ENCODE measurements at places on chromosomes 12 and 14. TPM values are rescaled to one million over a fixed set of nuclear protein-coding genes. Genes with fewer than 3 reads are reported as not detected.

- H3K4me3 ChIP-seq = no peak overlapping the region
- H3K36me3 ChIP-seq = no peaks in the 10 kb centered on the region
- H3K27ac ChIP-seq = no peak overlapping the region
- DNase-seq = no peak
- no peaks in the 10 kb centered on the region for H3K27me3 ChIP-seq
Measured at GRCh38 chr12:5780536-5780935, 164.5 kb downstream of the ANO2 start.

- peaks cover 22% of the 10 kb centered on the region for H3K36me3 ChIP-seq
- no peaks in the 10 kb centered on the region for H3K27me3 ChIP-seq
- no peak for DNase-seq
Measured at GRCh38 chr12:64724201-64724745, 34.9 kb downstream of the GNS start.

- no peaks in the 10 kb centered on the region for H3K27me3 ChIP-seq
- DNase-seq = no peak
- H3K36me3 ChIP-seq = no peaks in the 10 kb centered on the region
- no peak overlapping the region for H3K4me3 ChIP-seq
- H3K27ac ChIP-seq = no peak overlapping the region
Measured at GRCh38 chr12:82942991-82943401, 256.3 kb downstream of the TMTC2 start.

- H3K27ac ChIP-seq = no peak overlapping the region
- H3K4me1 ChIP-seq = peaks cover 7% of the 10 kb centered on the region
- H3K36me3 ChIP-seq = no peaks in the 10 kb centered on the region
Measured at GRCh38 chr14:75333606-75334548, 55.2 kb downstream of the FOS start.

- DNase-seq = no peak
- no peak overlapping the region for H3K27ac ChIP-seq
- no peaks in the 10 kb centered on the region for H3K27me3 ChIP-seq
- peaks cover 18% of the 10 kb centered on the region for H3K4me1 ChIP-seq
Measured at GRCh38 chr12:22406627-22407026, 72.1 kb upstream of the ST8SIA1 start.

- no peak overlapping the region for H3K4me3 ChIP-seq
- DNase-seq = peak; percentile 26
- H3K36me3 ChIP-seq = no peaks in the 10 kb centered on the region
- H3K4me1 ChIP-seq = peaks cover 10% of the 10 kb centered on the region
- H3K27me3 ChIP-seq = no peaks in the 10 kb centered on the region
Measured at GRCh38 chr12:96989916-96990315, 82.9 kb downstream of the NEDD1 start.

DNA sequence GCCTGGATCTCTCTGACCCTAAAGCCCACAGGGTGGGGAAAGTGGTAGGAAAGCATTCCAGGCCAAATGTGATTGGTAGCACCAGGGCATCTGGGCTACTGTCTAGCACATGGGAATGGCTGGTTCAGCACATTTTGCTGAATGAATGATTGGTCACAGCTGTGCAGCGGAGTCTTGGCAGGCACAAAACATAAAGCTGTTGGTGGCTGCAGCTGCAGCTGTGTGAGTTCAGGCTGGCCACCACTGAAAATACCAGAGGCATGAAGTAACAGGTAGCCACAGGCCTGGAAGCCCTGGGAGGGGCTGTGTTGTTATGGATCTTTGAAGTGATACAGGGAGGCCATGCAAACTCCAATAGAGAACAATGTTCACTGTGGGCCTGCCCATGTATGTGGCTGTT lies 72.7 kb downstream of the MYRFL start:
- no peaks in the 10 kb centered on the region for H3K36me3 ChIP-seq
- H3K4me1 ChIP-seq = peaks cover 2% of the 10 kb centered on the region
- no peak overlapping the region for H3K4me3 ChIP-seq
- DNase-seq = peak; percentile 24

GRCh38 chr14:23639891-23640523 lies 3.8 kb downstream of the DHRS2 start:
- H3K36me3 ChIP-seq = no peaks in the 10 kb centered on the region
- H3K4me3 ChIP-seq = no peak overlapping the region
- H3K4me1 ChIP-seq = peaks cover 5% of the 10 kb centered on the region
- H3K27ac ChIP-seq = no peak overlapping the region
- no peak for DNase-seq
- H3K27me3 ChIP-seq = no peaks in the 10 kb centered on the region

DNA sequence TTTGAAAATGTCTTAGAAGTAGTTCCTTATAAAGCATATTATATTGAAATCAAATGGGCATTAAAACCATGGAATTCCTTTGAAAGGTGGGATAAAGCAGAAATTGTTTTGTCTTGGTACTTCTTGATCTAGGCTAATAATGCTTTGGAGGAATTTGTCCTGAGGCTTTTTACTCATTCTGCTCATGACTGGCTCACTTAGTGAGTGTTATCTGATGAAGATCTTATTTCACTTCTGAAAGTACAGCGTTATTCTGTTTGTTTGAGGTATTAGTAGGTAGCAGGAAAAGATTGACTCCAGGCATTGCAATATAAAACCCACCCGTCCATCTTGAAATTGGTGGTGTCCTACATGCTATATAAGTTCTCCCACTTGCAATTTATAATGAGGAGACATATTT lies 5.5 kb downstream of the C12orf71 start:
- H3K27me3 ChIP-seq = no peaks in the 10 kb centered on the region
- no peak overlapping the region for H3K4me3 ChIP-seq
- no peaks in the 10 kb centered on the region for H3K4me1 ChIP-seq
- no peak overlapping the region for H3K27ac ChIP-seq
- H3K36me3 ChIP-seq = no peaks in the 10 kb centered on the region

GRCh38 chr14:99689266-99690236 lies 5.5 kb downstream of the CYP46A1 start:
- peaks cover 2% of the 10 kb centered on the region for H3K4me1 ChIP-seq
- H3K27ac ChIP-seq = no peak overlapping the region
- DNase-seq = no peak
- no peaks in the 10 kb centered on the region for H3K27me3 ChIP-seq
- no peaks in the 10 kb centered on the region for H3K36me3 ChIP-seq

GRCh38 chr12:118330421-118331018 lies 42.2 kb downstream of the TAOK3 start:
- H3K27ac ChIP-seq = peak overlapping the region; percentile 18
- no peak for DNase-seq
- H3K4me3 ChIP-seq = no peak overlapping the region
- H3K4me1 ChIP-seq = peaks cover 14% of the 10 kb centered on the region
- no peaks in the 10 kb centered on the region for H3K36me3 ChIP-seq

- DNase-seq = no peak
- no peak overlapping the region for H3K4me3 ChIP-seq
- no peaks in the 10 kb centered on the region for H3K4me1 ChIP-seq
- H3K27ac ChIP-seq = no peak overlapping the region
Measured at GRCh38 chr12:15037091-15037687, 64.3 kb downstream of the PDE6H start.

- H3K4me3 ChIP-seq = no peak overlapping the region
- H3K27ac ChIP-seq = no peak overlapping the region
- H3K4me1 ChIP-seq = no peaks in the 10 kb centered on the region
- H3K27me3 ChIP-seq = no peaks in the 10 kb centered on the region
Measured at GRCh38 chr12:66008985-66009384, 121.6 kb downstream of the LLPH start.

- H3K4me1 ChIP-seq = no peaks in the 10 kb centered on the region
- no peaks in the 10 kb centered on the region for H3K27me3 ChIP-seq
- no peak overlapping the region for H3K4me3 ChIP-seq
- DNase-seq = no peak
- H3K36me3 ChIP-seq = no peaks in the 10 kb centered on the region
Measured at GRCh38 chr12:56872366-56872765, 61.8 kb downstream of the SDR9C7 start.

GRCh38 chr14:67335781-67336180 lies 23.8 kb downstream of the ATP6V1D start:
- no peaks in the 10 kb centered on the region for H3K4me1 ChIP-seq
- H3K4me3 ChIP-seq = no peak overlapping the region
- DNase-seq = no peak
- peaks cover 28% of the 10 kb centered on the region for H3K36me3 ChIP-seq

DNA sequence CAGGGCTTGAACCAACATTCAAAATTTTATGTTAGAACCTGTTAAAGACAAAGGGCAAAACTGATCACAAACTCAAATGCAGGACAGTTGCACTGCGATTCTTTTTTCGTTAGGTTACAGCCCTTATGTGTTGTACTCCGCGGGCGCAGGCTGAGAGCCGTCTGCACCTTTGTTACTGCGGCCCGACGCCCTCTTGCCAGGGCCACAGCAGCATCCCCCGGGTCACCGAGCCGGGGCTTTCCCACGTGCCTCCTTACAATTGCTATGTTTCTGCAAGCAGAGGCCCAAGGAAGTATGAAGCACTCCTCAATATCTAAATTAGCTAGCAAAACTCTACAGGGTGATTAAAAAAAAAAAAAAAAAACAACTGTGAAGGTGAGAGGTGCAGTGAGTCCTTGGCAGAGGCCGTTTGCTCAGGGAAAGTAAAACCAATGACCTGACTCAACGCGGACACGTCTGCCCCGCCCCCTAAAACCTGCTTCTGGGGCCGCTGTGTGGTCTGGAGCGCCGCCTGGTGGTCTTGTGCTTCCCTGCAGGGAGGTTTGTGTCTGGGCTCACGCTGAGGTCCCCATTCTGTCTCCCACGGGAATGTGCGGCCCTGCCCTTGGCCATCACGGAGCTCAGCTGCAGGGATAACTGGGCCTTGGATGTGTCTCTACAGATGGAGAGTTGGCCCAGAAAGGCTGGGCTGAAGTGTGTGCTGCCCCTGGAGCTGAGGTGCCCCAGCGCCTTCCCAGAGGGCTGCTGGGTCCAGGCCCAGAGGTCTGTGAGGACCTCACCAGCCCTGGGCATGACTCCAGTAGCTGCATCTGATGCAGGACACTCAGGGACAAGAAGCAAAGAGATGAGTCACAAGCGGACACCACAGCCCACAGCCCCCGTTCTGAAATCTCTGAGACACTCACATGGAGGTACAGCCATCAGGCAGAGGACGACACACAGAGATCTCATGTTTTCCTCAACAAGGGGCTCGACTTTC lies 418.5 kb downstream of the TMEM121 start:
- H3K36me3 ChIP-seq = no peaks in the 10 kb centered on the region
- peaks cover 10% of the 10 kb centered on the region for H3K4me1 ChIP-seq
- H3K27ac ChIP-seq = no peak overlapping the region
- no peaks in the 10 kb centered on the region for H3K27me3 ChIP-seq

DNA sequence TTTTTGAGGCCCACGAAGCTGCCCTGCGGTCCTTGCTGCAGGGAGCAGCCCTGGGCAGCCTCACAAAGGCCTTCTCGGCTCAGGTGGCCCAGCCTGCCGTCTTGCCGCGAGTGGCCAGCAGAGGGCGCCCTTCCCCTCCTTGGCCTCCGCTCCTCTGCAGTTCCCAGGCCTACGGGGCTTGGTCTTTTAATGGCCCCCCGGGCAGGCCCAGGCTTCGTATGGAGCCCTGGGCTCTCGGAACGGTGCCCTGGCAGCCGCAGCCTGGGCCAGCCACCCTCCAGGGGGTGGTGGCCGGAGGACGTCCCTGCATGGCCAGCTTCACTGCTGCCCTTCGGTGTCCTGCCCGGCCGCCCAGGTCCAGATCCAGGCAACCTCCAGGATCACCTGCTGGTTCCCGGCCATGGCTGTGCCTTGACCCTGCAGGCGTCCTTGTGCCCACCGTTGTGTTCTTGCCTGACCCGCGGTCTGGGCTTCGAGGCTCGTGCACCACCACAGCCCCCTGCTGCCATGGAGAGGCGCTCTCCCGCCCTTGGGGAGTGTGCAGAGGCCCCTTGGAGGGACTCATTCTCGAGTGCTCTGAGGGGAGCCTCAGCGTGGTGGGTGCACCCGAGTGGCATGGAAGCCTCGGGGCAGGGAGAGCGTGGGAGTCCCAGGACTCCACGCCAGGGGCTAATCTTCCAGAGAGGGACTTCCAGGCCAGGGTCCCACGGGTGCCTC lies 9.4 kb downstream of the ASPG start:
- H3K27me3 ChIP-seq = no peaks in the 10 kb centered on the region
- peaks cover 7% of the 10 kb centered on the region for H3K4me1 ChIP-seq
- H3K27ac ChIP-seq = no peak overlapping the region
- DNase-seq = peak; percentile 72
- H3K4me3 ChIP-seq = no peak overlapping the region

GRCh38 chr14:58783792-58784511 lies 146.2 kb downstream of the DACT1 start:
- no peaks in the 10 kb centered on the region for H3K27me3 ChIP-seq
- no peak overlapping the region for H3K27ac ChIP-seq
- H3K36me3 ChIP-seq = no peaks in the 10 kb centered on the region

GRCh38 chr14:102901633-102902032 lies 20.8 kb upstream of the AMN start:
- H3K4me1 ChIP-seq = no peaks in the 10 kb centered on the region
- no peak overlapping the region for H3K4me3 ChIP-seq
- H3K27me3 ChIP-seq = no peaks in the 10 kb centered on the region
- H3K27ac ChIP-seq = no peak overlapping the region

GRCh38 chr12:94511506-94511905 lies 51.8 kb upstream of the CEP83 start:
- H3K27ac ChIP-seq = no peak overlapping the region
- no peaks in the 10 kb centered on the region for H3K36me3 ChIP-seq
- no peaks in the 10 kb centered on the region for H3K27me3 ChIP-seq

DNA sequence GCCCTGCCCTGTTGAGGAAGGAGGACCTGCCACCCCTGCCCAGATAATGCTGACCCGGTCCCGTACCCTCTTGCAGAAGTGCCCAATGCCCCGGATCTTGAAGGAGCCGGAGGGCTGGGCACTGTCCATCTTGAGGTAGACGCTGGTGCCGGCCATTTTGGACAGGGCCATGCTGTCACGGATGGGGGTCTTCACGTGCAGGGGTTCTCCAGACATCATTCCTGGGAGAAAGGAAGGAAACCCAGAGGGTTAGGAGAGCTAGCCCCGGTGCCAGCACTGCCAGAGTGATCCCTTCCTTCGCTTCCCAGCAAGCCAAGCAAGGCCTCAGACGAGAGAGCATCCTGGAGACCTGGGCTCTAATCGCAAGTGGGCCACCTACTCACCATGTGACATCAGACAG lies 4.2 kb downstream of the SDS start:
- no peak for DNase-seq
- H3K36me3 ChIP-seq = no peaks in the 10 kb centered on the region
- no peak overlapping the region for H3K27ac ChIP-seq
- H3K4me1 ChIP-seq = peaks cover 11% of the 10 kb centered on the region

AMDHD1 gene
- total RNA-seq = 4.4 TPM

TAS2R14 gene
- 4.9 TPM for total RNA-seq

INHBC gene
- total RNA-seq = not detected

NUDT14 gene
- 28.8 TPM for total RNA-seq

KIF5A gene
- 1.3 TPM for total RNA-seq

C12orf54 gene
- total RNA-seq = not detected

CCER1 gene
- total RNA-seq = not detected

DLK1 gene
- total RNA-seq = 26.2 TPM

NKX2-1 gene
- not detected for total RNA-seq

LRRC10 gene
- not detected for total RNA-seq

MYRFL gene
- under 0.01 TPM for total RNA-seq
